ENCODE measurements at places on chromosomes 1 and 21.

- DNase-seq: no peak
These were observed 2.7 kb downstream of the GLIS1 start for GRCh38 chr1:53736290-53736689.

- DNase-seq: no peak
These were observed 73.0 kb upstream of the TMPRSS2 start for GRCh38 chr21:41580758-41581554.

- peak; percentile 61 for DNase-seq
These were observed 8.6 kb downstream of the FMOD start for GRCh38 chr1:203342192-203342940.

DNA sequence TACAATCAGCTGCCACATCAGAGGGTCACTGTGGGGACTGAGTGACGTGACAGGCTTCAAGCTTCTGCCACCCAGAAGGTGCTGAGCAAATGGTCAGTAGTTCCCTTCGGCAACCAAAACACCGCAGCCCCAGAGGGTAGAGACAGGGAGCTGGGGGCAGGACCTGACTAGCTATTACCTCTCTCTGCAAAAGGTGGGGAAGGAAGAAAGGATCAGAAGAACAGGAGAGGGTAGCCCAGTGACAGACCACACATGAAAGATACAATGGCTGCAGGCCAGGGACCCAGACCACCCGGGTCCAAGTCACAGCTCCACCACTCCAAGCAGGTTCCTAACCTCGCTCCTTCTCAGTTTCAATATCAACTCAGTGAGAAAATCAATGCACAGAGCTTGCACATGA is 377.1 kb downstream of the NPHP4 start:
- DNase-seq: no peak

- no peak for DNase-seq
These were observed 182.4 kb upstream of the DPT start for GRCh38 chr1:168911370-168911769.

GRCh38 chr1:62732331-62732730 is 44.1 kb upstream of the DOCK7 start:
- DNase-seq: no peak

- peak; percentile 64 for DNase-seq
These were observed 37.1 kb upstream of the CTTNBP2NL start for GRCh38 chr1:112358798-112359408.

DNA sequence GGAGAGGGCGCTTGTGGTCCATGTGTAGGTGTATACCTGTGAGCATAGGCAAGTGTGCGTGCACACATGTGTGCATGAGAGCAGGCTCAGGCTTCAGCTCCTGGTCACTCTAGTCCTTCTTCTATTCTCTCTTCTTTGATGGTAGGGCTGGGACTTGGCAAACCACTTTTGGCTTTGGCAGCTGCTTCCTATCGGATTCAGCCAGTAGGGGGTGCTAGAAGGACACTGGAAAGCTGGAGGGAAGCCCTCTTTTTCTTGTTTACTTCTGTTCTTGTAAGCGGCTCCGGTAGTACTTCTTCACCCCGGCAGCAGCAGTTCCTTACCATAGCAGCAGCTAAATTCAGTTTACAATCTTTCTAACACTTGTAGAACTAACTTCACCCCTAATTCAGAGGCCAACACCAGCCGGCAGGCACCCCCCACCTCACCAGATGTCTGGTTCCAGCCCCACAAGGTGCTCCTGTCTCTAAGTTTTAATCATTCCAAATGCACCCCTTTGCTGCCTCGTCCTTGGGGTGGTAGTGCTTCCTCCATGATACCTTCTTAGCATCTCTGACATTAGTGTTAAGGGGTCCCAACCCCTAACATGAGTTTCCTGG is 25.1 kb downstream of the NENF start:
- DNase-seq: peak; percentile 88

DNA sequence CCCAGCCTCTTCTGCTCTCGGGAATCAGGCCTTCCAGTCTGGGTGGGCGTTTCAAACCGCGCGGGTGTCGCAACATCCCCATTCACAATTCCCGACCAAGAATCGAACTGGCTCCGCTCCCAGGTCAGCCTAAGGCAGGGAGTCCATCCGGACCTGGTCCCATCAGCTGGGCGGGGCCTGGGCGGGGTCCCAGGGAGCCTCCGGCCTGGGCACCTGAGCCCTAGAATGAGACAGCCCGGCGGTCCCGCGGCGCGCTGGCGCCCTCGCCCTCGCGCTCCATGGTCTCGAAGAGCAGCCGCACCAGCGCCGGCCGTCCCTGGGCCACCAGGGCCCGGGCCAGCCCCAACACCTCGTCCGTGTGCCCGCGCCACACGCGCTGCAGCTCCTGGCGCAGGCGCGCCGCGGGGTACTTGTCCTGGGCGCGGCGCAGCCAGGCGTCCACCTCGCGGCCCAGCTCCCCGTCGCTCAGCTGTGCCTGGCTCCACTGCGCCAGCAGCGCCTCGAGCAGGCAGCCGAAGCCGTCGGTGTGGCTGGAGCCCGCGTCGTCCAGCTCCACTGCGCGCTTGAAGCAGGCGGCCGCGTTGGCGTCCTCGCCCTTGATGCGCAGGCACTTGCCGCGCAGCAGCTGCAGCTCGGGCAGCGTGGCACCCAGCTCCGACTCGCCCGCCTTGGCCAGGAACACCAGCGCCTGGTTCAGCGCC is 16.9 kb upstream of the PARS2 start:
- no peak for DNase-seq
